ENCODE measurements at places on chromosomes 3 and 15. TPM values are rescaled to one million over a fixed set of nuclear protein-coding genes. Genes with fewer than 3 reads are reported as not detected.

DNA sequence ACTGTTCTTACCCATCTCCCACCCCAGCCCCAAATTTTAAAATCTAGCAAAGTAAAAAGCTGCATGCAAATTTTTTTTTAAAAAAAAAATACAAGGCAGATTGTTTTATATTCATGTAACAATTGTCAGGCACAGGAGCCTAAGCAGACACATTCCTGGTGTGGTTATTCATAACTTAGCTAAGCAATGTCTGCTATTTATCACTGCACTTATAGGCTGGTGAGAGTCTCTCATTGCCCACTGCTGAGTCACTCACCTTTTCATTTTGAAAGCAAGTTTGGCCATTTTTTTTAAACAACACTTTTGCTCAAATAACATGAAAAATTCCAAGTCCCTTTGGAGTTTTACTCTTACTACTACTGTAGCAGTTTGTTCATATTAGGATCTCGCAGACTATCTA is 413.9 kb downstream of the RBMS3 start:
- no peak for DNase-seq
- no peaks in the 10 kb centered on the region for H3K27me3 ChIP-seq

- no peak overlapping the region for H3K27ac ChIP-seq
- DNase-seq = no peak
- no peaks in the 10 kb centered on the region for H3K36me3 ChIP-seq
- H3K27me3 ChIP-seq = no peaks in the 10 kb centered on the region
- no peaks in the 10 kb centered on the region for H3K4me1 ChIP-seq
Measured at GRCh38 chr3:106745344-106746168, 631.7 kb upstream of the CCDC54 start.

DNA sequence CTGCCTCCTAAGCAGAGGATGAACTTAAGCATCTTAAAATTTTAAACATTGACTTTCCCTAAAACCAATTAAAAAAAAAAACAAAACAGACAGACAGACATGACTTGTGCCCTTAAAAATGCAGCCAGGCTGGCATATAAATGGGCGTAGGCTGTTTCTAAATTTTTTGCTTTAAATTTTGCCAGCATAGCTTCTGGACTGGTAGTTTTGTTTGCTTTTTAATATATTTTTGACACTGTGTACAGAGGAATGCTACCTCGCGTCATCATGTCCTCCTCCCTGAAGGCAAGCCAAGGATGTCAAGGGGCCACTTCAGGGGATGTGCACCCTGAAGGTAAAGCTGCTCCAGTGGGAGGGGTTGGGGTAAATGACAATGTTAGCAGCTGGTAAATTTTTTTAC is 134.8 kb downstream of the PGPEP1L start:
- no peaks in the 10 kb centered on the region for H3K27me3 ChIP-seq
- H3K36me3 ChIP-seq = no peaks in the 10 kb centered on the region
- H3K27ac ChIP-seq = peak overlapping the region; percentile 93
- peaks cover 79% of the 10 kb centered on the region for H3K4me1 ChIP-seq

GRCh38 chr15:80093854-80094418 is 34.5 kb downstream of the ZFAND6 start:
- peaks cover 12% of the 10 kb centered on the region for H3K4me1 ChIP-seq
- no peak for DNase-seq
- no peaks in the 10 kb centered on the region for H3K27me3 ChIP-seq
- H3K27ac ChIP-seq = no peak overlapping the region

- no peak overlapping the region for H3K4me3 ChIP-seq
- no peak for DNase-seq
- no peaks in the 10 kb centered on the region for H3K27me3 ChIP-seq
- no peak overlapping the region for H3K27ac ChIP-seq
- no peaks in the 10 kb centered on the region for H3K36me3 ChIP-seq
Measured at GRCh38 chr3:193499136-193499770, 55.4 kb downstream of the ATP13A4 start.

DNA sequence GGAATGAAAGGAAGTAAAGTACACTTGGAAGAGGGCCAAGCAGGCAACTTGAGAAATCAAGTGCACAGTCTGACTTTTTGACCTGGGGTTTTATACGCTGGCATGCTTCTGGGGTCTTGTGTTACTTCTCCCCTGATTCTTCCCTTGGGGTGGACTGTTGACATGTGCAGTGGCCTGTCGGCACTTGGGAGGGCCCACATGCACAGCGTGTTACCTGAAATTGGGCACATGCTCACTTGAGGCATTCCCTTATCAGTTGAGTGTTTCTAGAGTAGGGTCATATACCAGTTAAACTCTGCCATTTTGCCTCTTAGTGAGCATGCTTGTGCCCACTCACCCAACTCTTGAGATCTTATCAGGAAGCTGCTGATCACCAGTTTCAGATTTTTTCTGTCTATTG is 329.1 kb upstream of the SOX2 start:
- H3K36me3 ChIP-seq = no peaks in the 10 kb centered on the region
- H3K4me1 ChIP-seq = no peaks in the 10 kb centered on the region
- no peak overlapping the region for H3K27ac ChIP-seq
- H3K4me3 ChIP-seq = no peak overlapping the region

GRCh38 chr3:126728680-126729079 is 24.6 kb downstream of the CHCHD6 start:
- no peak overlapping the region for H3K27ac ChIP-seq
- DNase-seq = no peak
- H3K36me3 ChIP-seq = no peaks in the 10 kb centered on the region
- no peak overlapping the region for H3K4me3 ChIP-seq

DNA sequence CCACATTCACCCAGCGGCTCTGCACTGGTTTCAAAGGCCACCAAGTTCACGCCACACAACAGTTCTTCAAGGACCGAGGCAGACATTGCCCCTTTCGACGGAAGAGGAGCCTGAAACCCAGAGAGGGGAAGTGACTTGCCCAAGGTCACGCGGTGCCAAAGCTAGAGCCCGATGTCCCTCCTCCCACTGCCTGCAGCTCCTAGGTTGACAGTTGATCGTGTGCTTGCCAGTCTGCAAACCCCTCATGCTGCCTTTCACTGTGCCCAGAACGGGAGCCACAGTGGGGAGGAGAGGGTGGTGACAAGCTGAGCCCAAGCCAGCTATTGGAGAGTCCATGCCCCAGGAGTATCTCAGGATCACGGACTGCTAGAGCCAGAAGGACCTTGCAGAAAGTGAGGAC is 230.9 kb downstream of the XXYLT1 start:
- DNase-seq = no peak
- H3K27ac ChIP-seq = peak overlapping the region; percentile 71
- H3K36me3 ChIP-seq = no peaks in the 10 kb centered on the region
- H3K27me3 ChIP-seq = no peaks in the 10 kb centered on the region

GRCh38 chr3:46908294-46908985 is 30.9 kb downstream of the PTH1R start:
- no peaks in the 10 kb centered on the region for H3K27me3 ChIP-seq
- no peak overlapping the region for H3K27ac ChIP-seq
- DNase-seq = no peak
- H3K4me1 ChIP-seq = no peaks in the 10 kb centered on the region
- no peaks in the 10 kb centered on the region for H3K36me3 ChIP-seq
- no peak overlapping the region for H3K4me3 ChIP-seq

DNA sequence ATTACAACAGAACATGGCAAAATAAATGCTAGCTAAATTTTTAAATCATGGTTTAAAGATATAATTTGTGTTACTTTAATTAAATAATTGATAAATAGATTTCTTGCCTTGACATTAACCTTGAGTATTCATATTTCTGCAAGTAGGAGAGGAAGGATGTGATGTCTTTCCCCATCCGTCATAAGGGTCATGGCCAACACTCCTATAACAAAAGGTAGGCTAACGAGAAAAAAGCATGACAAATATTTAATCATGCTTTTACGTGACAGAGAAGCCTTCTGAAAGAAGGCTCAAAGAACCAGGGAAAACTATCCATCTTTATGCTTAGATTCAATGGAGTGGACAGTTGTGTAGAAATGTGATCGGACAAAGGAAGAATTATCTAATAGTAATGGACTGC is 135.2 kb downstream of the SERPINI1 start:
- no peak overlapping the region for H3K4me3 ChIP-seq
- no peak overlapping the region for H3K27ac ChIP-seq
- no peaks in the 10 kb centered on the region for H3K4me1 ChIP-seq
- no peaks in the 10 kb centered on the region for H3K27me3 ChIP-seq

DNA sequence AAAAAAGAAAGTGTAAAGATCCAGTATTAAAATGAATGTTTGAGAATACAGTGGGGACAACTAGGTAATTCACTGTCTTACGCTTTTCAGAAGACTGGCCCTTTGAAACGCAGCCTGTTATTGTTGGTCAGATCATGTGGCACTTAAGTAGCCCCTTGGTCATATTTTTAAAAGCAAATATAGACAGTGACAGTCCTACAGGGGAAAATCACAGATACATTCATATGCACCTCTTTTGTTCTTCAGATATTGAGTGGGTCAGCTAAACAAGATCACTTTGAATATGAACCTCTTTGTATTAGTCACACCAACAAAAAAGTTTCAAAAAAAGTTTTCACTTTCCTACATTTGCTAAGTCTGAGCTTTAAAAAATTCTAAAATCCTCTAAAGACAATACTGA is 36.0 kb downstream of the TIGIT start:
- H3K27me3 ChIP-seq = no peaks in the 10 kb centered on the region
- H3K36me3 ChIP-seq = no peaks in the 10 kb centered on the region
- no peak overlapping the region for H3K27ac ChIP-seq
- DNase-seq = no peak

GRCh38 chr15:31268911-31269784 is 57.5 kb upstream of the KLF13 start:
- H3K36me3 ChIP-seq = no peaks in the 10 kb centered on the region
- H3K27me3 ChIP-seq = no peaks in the 10 kb centered on the region
- no peak for DNase-seq
- no peaks in the 10 kb centered on the region for H3K4me1 ChIP-seq
- peak overlapping the region; percentile 8 for H3K27ac ChIP-seq

GRCh38 chr15:80202016-80202315 is 49.2 kb downstream of the FAH start:
- DNase-seq = no peak
- H3K4me3 ChIP-seq = no peak overlapping the region

GRCh38 chr15:39504808-39505207 is 76.1 kb upstream of the THBS1 start:
- no peak for DNase-seq
- H3K4me1 ChIP-seq = no peaks in the 10 kb centered on the region
- H3K4me3 ChIP-seq = no peak overlapping the region
- no peaks in the 10 kb centered on the region for H3K36me3 ChIP-seq
- no peaks in the 10 kb centered on the region for H3K27me3 ChIP-seq

DNA sequence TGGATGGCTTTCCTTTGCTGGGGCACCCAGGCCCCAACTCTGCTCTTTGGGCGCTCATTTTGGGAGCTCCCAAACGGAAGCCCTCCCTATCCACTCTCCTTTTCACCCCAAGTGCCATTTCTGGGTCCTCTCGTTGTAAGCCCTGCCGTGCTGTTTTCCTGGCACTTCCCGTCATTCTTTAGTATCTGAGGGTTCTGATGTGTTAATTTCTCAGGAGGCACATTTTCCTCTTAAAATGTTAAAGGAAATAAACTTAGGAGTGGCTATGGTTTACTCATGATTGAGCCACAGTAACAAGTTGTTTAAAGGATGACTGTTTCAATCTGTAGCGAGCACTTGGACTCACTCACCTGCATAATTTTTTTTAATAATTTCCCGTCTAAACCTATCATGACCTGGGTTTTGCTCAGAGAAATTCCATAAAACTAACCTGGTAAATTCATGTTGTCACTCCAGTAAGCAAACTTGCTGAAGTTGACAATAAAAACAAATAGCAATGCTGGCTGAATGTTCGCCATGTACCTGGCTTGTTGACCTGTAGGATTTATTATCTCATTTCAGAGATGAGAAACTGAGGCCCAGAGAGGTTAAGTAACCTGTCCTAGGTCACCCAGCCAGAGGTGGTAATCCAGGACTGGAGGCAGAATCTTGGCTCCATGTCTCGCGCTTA is 10.6 kb downstream of the ALDH1A3 start:
- H3K4me1 ChIP-seq = no peaks in the 10 kb centered on the region
- H3K27me3 ChIP-seq = no peaks in the 10 kb centered on the region
- DNase-seq = no peak
- H3K4me3 ChIP-seq = no peak overlapping the region
- peaks cover 8% of the 10 kb centered on the region for H3K36me3 ChIP-seq

GRCh38 chr3:142148044-142148791 is 1.1 kb downstream of the TFDP2 start:
- no peaks in the 10 kb centered on the region for H3K27me3 ChIP-seq
- peaks cover 35% of the 10 kb centered on the region for H3K4me1 ChIP-seq
- H3K36me3 ChIP-seq = no peaks in the 10 kb centered on the region
- DNase-seq = no peak

- no peaks in the 10 kb centered on the region for H3K36me3 ChIP-seq
- no peaks in the 10 kb centered on the region for H3K4me1 ChIP-seq
- peaks cover 7% of the 10 kb centered on the region for H3K27me3 ChIP-seq
- no peak overlapping the region for H3K4me3 ChIP-seq
- DNase-seq = no peak
- no peak overlapping the region for H3K27ac ChIP-seq
Measured at GRCh38 chr3:127714125-127714571, 41.4 kb downstream of the ABTB1 start.

GRCh38 chr15:59401824-59402569 is 29.3 kb upstream of the MYO1E start:
- H3K4me1 ChIP-seq = no peaks in the 10 kb centered on the region
- H3K4me3 ChIP-seq = no peak overlapping the region
- no peak for DNase-seq
- no peaks in the 10 kb centered on the region for H3K36me3 ChIP-seq
- no peak overlapping the region for H3K27ac ChIP-seq
- no peaks in the 10 kb centered on the region for H3K27me3 ChIP-seq

DNA sequence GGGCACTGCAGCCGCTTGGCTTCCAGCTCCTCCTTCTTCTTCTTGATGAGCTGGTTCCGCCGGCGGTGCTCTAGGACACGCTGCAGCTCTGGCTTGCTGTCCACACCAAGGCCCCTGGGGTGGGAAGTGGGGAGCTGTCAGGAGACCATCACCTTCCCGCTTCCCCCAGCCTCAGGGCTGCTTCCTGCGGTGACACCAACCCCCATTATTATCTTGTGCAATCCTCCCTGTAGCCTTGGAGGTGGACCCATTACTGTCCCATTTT is 10.0 kb downstream of the FAM107A start:
- no peak for DNase-seq
- peaks cover 7% of the 10 kb centered on the region for H3K4me1 ChIP-seq

DNA sequence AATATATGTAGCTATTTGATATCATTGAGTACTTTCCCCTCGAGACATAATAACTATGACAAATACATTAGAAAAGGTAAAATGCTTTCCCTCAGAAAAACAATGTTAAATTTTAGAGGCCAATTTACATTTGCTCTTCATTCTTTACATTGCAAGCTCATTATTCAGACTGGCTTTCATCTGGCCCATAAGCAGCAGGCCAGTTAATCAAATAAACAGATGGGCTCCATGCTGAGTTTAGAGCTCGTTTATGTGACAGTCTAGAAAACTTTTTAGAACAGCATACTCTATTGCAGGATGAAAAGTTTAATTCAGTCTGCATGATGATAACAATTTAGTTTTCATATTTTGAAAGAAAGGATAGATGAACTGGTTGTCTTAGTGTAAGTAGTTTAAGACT is 150.6 kb downstream of the DUT start:
- H3K27ac ChIP-seq = no peak overlapping the region
- no peaks in the 10 kb centered on the region for H3K4me1 ChIP-seq
- H3K27me3 ChIP-seq = no peaks in the 10 kb centered on the region

Gene PRR20G
- not detected for total RNA-seq

Gene CEMIP
- total RNA-seq = 0.46 TPM

Gene SLC22A14
- 0.13 TPM for total RNA-seq

Gene TRPM1
- total RNA-seq = not detected

Gene COL8A1
- 0.13 TPM for total RNA-seq

Gene CCDC33
- not detected for total RNA-seq

Gene ZNF385D
- total RNA-seq = 13.0 TPM

Gene TRH
- total RNA-seq = not detected

Gene CEP70
- total RNA-seq = 64.5 TPM

Gene CCDC9B
- total RNA-seq = 55.9 TPM

Gene CHRM5
- total RNA-seq = not detected

Gene ZNF860
- 8.9 TPM for total RNA-seq

Gene HIGD2B
- total RNA-seq = 0.21 TPM
